ENCODE measurements at places on chromosomes 16 and 17.
A peak's percentile ranks its signal among the peaks of the same experiment; 100 is the strongest.

- no peak for DNase-seq
These were observed 54.1 kb upstream of the CNEP1R1 start for GRCh38 chr16:49970797-49971431.

GRCh38 chr17:2911035-2911754 is 115.0 kb downstream of the RAP1GAP2 start:
- DNase-seq = no peak

DNA sequence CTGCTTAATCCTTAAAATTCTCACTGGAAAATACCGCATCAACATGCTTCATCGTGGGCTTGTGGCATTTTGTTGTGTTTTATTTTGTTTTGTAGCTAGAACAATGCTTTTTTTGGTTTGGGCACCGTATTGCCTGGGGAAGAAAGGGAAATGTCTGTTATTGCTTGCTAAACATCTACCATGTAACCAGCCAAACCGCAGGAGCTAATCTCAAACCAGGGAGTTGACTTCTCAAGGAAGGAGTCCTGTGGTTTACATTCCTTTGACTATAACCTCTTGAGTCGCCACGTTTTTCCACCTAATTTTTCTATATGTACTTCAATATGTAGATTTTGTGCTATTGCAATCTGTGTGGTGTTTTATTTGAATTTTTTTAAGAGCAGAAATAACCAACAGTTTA is 593.5 kb upstream of the SOX9 start:
- DNase-seq = no peak

DNA sequence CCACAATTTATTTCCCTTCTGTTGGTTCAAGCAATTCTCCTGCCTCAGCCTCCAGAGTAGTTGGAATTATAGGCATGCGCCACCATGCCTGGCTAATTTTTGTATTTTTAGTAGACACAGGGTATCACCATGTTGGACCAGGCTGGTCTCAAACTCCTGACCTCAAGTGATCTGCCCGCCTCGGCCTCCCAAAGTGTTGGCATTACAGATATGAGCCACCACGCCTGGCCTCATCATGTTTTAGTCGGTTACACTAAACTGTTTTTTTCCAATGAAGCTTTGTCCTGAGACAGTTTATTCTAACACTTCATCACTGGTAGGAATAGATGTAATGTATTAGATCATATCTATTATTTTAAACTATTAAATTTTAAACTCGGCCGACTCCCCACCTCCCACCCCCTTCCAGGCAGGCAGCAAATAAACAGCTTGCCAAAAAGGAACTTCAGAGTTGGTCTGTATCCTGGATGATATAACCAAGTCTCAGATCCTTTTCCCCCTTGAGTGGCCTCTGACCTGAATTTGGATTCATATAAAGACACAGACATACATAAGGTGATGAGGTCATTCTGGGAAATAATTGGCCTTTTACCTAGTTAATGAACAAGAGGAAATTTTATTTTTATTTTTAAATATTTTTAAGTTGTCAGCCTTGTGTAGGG is 18.4 kb upstream of the CORO6 start:
- DNase-seq = no peak

GRCh38 chr17:80133626-80133970 is 13.3 kb downstream of the EIF4A3 start:
- DNase-seq = no peak

DNA sequence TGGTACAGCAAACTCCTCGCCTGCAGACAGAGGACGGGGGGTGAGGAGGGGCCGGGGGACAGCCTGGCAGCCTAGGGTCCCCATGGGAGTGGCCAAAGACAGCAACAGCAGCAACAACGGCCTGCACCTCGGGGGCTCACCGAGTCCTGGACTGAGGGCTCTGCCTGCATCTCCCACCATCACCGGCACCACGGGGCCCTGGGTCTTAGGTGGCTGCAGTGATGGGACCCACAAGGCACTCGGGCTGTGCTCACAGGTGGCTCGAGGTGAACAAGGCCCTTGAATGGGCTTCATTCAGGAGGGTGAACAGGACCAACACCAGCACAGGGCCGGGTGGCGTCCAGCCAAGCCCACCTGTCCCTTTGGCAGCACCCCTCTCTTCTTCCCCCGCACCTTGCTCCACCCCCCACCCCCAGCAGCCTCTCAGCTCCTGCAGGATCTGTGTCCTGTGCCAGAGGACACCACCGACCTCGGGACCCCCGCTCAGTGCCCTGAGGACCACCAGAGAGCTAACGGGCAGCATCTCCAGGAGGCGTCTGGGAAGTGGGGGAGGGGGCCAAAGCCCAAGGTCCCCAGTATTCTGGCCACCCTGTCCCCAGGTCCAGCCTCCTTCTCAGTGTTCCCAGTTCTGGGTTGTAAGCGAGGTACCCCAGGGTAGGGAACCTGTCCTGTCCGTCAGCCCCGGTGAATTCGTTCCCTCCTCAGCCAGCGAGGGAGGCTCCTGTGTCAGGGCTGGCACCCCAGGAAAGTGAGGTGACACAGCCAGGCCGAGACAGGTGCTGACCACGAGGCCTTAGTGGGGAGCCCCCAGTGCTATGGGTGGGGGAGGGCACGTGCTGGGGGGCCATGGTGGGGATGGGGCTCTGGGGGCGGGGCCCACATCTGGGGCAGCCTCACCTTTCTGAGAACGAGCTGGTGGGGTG is 94.3 kb downstream of the TBC1D16 start:
- no peak for DNase-seq

DNA sequence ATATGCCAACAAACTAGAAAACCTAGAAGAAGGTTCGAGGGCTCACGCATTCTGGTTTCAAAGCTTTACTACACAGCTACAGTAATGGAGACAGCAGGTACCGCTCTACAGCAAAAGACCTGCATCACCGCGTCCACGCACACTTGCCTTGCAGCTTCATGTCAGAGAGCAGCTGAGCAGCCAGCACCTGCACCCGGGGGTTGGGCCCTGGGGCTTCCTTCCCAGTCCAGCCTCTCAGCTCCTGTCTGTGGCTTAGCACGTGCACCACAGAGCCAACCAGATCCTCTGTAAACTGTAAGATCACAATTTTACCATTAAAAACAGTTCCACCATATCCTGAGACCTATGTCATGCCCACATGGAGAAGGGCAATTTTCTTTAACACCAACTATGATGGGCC is 15.3 kb downstream of the MEAK7 start:
- no peak for DNase-seq

DNA sequence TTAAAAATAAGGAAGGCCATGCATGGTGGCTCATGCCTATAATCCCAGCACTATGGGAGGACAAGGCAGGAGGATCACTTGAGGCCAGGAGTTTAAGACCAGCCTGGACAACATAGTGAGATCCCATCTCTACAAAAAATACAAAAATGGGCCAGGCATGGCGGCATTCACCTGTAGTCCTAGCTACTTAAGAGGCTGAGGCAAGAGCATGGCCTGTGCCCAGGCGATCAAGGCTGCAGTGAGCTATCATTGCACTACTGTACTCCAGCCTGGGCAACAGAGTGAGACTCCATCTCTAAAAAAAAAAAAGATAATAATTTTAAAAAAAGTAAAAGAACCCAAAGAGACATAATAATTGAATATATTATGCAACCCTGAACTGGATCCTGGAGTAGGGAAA is 83.6 kb upstream of the ZNF423 start:
- no peak for DNase-seq

- DNase-seq = no peak
These were observed 4.9 kb downstream of the RUNDC1 start for GRCh38 chr17:42985225-42985624.

GRCh38 chr16:75627851-75628250 is 4.8 kb upstream of the ADAT1 start:
- DNase-seq = peak; percentile 73

GRCh38 chr17:13592427-13592826 is 9.3 kb downstream of the HS3ST3A1 start:
- no peak for DNase-seq

DNA sequence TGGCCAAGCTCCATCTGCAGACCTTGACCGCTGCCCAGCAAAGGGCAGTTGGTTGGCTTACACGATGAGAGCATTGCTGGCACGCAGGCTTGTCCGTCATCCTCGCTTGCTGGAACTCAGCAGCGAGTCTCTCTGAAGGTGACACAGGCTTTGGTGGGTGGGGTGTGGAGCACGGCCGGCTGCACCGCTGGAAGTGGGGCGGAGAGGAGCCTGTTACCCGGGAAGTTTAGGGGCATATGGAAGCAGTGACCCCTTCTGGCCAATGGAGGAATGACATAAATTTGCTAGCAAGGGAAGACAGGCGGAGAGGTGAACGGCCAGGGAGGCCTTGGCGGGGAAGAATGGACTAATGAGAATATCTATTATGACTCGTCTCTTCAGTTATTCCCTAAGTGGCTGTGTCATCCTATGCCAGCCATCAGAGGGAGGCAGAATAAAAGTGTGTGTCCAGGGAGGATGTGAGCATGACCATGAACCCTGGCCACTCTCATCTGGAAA is 65.9 kb upstream of the SDK2 start:
- DNase-seq = peak; percentile 38

- peak; percentile 29 for DNase-seq
These were observed 599 bp downstream of the TOP3A start for GRCh38 chr17:18314059-18314730.

- no peak for DNase-seq
These were observed 721 bp downstream of the TBCD start for GRCh38 chr17:82752371-82753200.

GRCh38 chr17:42563543-42563942 is 1.6 kb downstream of the COASY start:
- DNase-seq = no peak
